ENCODE measurements at places on chromosomes 1 and 21.

DNA sequence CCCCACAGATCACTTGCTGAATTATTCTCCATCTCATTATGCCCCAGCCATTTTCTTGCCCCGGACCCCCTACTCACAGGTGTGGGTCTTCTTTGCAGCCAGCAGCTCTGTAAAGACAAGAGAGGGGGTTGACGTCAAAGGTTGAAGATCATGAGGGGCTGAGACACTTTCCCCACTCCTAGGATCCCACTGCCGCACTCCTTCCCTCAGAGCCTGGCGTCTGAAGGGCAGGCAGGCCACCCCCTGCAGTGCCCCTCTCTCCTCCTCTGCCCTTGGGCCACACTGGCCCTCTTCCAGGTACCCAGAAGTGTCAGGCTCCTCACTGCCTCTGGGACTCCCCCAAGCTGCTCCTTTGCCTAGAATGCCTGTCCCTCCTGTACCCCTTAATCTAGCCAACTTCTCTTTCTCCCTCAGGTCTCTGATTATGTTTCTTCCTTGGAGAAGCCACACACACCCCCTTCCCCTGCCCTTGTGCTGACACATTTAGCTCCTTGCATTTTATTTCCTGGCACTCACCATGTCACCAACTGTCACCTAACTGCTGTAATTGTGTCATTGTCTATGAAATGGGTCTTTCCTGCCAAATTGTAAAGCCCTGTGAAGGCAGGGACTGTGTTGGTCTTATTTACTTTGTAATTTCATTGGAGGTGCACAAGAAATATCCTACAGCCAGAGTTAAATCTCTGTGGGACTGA lies 2.1 kb downstream of the RORC start:
- no peak for DNase-seq

DNA sequence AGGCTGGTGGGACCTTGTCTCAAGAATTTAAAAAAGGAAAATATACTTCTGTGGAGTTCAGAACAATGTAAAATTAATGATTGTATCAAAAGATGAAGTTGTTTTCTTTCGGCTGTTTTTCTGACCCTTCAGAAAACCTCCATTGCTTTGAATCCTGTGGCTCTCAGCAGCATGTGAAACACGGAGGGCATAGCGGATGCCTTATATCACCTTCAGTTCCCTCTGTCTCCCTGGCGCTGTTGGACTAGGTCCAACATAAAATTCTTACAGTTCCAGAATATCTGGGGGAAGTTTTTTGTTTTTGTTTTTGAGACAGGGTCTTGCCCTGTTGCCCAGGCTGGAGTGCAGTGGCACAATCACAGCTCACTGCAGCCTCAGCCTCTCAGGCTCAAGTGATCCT lies 7.4 kb downstream of the ZBTB8A start:
- no peak for DNase-seq

DNA sequence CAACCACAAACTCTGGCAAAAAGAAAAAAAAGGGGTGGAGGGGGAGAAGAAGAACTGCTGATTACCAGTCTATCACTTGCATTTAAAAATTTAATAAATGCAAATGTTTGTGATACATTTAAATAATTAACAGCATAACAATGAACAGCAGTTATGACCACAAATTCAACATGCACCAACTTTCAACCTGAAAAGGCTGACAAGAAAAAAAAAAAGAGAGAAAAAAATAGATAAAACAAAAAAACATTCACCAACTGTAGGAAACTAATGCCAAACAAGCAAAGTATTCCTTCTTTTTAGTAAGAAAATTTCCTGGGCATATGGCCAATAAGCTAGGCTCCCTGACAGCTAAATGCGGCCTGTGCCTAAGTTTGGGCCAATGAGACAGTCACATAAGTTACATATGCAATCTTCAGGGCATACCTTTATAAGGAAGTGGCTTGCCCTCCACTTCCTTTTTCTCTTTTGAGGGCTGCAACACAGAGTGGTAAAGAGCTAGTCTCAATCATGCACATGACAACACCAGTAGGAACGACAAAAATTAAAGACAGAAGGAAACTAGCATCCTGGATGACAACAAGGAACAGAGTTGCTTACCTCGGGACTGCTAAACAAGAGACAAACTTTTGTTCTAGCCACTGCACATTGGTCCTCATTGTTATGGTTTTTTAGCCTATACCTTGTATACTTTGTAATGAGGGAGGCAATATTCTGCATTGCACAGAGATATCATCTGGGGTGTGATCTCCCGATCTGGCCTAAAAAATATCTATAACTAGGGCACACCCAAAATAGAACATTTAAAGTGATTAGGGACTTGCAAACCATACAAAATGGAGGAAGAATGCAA lies 24.2 kb upstream of the PHTF1 start:
- peak; percentile 26 for DNase-seq

DNA sequence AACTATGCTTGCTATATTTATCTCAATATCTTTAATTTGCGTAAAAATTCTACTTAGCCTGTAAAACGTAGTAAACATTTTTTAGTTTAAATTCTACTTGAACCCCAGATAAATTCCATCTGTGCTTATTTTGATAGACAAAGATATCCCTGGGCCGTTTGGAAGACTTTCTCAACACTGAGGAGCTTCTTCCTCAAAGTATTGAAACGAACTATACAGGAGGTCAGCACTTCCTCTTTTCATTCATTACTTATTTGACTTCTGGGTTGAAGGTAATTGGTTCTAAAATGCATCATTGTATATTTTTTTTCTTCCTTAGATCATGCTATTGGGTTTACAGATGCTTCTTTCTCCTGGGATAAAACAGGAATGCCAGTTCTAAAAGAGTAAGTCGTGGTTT lies 74.7 kb downstream of the HSPA13 start:
- no peak for DNase-seq

DNA sequence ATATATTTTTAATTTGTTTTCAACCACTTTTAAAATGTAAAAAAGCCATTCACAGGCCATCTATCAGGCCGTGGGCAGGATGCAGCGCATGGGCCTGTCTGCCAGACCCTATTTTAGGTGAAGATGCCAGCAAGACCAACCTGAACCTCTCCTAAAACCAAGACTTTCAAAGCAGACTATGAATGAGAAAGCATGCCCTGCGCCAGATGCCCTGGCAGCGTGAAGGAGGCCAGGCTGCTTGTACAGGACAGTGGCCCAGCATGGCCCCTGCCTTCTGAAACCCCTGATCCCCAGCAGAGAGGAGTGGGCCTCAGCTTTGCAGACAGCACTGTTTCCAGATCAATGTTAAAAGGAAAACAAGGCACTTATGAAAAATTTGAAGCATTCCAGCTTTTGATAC lies 31.6 kb downstream of the WDR4 start:
- DNase-seq: no peak

DNA sequence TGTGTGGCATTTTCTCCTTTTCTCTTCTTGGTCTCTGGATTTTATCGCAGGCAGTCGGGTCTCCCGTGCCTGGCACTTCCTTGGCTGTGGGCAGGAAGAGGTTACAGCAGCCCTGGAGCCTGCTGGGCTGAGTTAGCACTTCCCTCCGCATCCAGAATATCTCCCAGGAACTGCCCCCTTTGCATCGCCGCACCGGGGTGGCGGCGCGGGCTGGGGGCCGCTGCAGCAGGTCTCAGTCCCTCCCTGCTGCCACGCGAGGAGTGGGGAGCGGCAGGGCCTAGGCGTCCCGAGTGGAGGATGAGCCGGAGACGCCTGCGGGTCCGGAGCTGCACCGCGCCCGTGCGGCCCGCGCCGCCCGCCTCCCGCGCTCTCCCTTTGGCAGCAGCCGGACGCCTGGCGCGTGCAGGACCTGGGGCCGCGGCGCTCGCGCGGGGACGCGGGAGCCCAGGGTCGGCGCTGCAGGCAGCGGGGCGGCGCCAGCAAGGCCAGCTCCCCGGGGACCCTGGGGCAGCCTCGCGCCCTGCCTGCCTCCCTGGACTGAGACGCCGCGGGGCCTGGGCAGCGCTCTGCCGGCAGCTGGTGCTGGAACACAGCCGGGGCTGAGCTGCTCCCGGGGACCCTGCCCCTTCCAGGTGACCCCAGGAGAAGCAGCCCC lies 192.8 kb downstream of the PRDM2 start:
- no peak for DNase-seq

DNA sequence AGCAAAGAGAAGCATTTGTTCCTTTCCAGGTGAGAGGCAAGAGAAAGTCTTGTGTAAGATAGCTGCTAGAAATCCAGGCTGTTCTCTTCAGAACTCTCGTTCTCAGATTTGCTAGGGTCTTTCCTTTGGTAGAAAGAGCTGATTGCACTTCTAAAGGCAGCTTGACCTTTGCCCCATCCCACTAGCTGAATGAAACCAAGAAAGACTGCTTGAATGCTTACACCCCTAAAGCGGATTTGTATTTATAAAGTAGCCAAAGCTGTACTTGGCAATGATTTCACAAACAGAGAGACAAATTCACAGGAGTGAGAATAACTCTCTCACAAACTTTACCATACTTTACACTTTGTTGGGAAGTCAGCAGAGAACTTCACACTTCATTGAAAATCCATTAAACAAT lies 424.1 kb downstream of the TTLL7 start:
- no peak for DNase-seq

DNA sequence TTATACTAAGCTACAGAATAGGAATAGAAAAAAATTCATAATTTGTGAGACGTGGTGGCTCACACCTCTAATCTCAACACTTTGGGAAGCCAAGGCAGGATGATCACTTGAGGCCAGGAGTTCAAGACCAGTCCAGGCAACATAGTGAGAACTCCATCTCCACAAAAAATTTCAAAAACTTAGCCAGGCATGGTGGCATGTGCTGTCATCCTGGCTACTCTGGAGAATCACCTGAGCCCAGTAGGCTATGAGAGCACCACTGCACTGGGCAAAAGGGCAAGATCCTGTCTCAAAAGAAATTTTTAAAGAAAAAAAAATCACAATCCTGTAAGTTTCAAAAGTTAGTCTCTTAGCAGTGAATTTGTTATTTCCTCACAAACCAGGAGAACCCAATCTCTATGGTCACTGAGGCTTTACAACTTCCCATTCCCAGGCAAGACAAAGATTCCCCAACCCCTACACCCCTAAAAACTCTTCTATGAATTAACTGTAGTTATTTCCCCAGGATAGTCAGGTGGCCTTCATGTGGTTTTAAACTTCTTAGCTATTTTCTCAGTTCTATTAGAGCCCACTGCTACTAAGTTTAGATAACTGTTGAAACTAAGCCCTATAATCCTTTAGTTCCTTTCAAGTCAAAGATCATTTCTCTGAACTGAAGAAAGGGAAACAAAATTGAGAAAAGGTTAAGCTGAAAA lies 74.5 kb downstream of the FOXJ3 start:
- no peak for DNase-seq

- DNase-seq: no peak
Observed at GRCh38 chr1:25247829-25248754, 838 bp upstream of the RSRP1 start.

DNA sequence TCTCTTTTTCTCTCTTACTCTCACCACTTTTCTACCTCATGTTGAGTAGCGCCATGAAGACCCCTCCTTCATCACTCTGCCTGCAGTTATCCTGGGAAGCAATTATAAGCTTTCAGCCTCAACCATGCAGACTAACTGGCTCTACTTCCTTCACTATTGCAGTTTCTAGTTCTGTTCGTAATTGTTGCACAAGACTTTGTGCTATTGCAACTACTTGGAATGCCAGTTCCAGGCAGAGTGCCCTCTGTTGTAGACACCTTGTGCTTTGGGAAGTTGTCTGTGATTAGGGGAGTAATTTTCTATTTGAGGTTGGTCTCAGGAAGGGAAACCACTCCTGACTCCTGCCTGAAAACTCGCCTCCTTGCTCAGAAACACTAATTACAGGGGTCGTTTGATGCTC lies 19.4 kb downstream of the PGM1 start:
- DNase-seq: no peak

DNA sequence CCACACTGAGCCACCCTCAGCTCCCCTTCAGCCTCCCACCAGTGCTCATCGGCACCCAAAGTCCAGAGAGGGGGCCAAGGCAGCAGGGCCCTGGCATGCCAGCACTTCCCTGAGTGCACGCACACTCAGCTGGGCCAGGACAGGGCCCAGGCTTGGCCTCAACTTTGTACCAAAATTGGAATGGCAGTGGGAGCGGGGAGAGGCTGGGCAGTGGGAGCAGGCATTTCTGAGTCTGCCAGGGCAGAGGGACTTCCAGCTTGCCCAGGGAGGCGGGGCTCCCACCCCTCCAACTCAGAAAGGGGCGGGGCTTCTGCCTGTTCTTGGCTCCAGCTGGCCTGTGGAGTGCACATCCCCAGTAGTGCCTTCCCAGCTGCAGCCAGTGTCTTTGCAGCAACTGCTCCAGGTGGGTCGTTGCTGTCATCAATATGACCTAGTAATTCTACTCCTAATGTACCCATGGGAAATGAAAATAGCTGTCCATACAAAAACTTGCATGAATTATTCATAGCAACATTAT lies 10.3 kb upstream of the SNX7 start:
- DNase-seq: no peak

DNA sequence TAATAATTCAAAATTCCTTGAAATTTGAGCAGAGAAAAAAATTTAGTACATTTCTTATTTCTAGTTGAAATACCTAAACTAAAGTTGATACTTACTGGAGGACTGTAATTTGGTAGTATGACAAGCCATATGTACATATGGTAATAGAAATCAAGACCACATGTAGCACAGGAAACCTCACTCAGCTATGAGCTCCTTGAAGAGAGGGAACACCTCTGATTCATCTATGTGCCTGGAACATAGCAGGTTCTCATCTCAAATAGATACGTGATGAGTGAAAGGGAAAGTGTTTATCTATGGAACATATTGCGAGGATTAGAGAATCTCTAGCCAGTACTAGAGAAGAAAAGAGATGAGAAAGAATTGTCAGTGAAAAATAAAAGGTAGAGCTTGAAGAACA lies 47.9 kb upstream of the GNG4 start:
- no peak for DNase-seq

DNA sequence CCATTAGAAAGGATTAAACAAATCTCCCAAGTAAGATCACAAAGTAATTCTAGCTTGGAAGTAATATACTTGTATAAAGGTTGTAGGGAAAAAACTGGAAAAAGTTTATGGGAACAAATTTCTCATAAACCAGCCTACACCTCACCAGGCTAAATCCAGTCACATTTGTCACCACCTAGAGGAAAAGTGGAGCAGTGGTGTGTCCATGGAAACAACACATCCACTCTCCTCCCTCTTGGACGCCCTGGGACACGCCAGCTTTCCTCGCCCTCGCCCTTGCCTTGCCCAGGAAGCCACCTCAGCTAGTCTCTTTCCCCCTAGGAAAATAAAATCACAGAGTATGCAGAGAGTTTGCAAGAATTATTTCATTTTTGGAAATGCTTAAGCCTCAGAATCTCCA lies 2.2 kb downstream of the PALMD start:
- DNase-seq: no peak

DNA sequence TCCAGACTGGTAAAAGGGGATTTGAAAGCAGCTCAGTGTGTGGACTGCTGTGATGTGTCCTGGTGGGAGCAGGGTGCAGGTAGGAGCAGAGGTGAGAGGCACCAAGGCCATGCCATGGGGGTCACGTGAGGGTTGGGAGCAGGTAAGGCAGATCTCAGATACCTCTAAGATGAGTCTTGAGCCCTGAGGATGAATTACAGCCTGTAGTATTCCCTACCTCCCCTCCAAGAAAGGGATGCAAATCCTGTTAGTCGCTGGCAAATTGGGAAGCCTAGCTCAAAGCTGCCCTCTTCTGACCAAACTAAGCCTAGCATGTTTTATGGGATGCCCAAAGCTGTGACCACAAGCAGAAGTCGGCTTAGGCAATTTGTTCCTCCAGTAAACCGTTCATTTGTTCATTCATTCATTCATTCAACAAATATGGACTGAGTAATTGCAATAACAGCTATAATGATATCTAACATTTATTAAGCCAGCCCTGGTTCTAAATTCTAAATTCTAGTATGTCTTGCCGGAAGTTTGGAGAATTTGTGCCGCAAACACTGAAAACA lies 3.9 kb upstream of the NUAK2 start:
- DNase-seq: no peak

Data from stimulated activated CD4-positive, alpha-beta T cell treated with anti-CD3 and anti-CD28 coated beads, Interleukin-2, amount 100 ng/mL, for 4 hours (primary cell).